SJSA1 (cell line): ENCODE measurements at places on chromosomes 1 and 21. TPM values are rescaled to one million over a fixed set of nuclear protein-coding genes. Genes with fewer than 3 reads are reported as not detected.

The COL24A1 gene
- 0.03 TPM in 1 of 2 replicates, not detected in the other for total RNA-seq

The TNFRSF8 gene
- total RNA-seq: not detected in 2 replicates

The KRTAP15-1 gene
- total RNA-seq: not detected in 2 replicates

The NCF2 gene
- 0.24 TPM in 1 of 2 replicates, not detected in the other for total RNA-seq

The RIMS3 gene
- total RNA-seq: 0.68 and 0.78 TPM in 2 replicates

The ZNF695 gene
- total RNA-seq: 3.0 and 10.4 TPM in 2 replicates

The KIF26B gene
- 3.9 and 5.9 TPM in 2 replicates for total RNA-seq

The DPM3 gene
- 40.7 and 76.6 TPM in 2 replicates for total RNA-seq

The PTPN22 gene
- total RNA-seq: 0.72 and 1.5 TPM in 2 replicates

The CD5L gene
- not detected in 2 replicates for total RNA-seq

DNA sequence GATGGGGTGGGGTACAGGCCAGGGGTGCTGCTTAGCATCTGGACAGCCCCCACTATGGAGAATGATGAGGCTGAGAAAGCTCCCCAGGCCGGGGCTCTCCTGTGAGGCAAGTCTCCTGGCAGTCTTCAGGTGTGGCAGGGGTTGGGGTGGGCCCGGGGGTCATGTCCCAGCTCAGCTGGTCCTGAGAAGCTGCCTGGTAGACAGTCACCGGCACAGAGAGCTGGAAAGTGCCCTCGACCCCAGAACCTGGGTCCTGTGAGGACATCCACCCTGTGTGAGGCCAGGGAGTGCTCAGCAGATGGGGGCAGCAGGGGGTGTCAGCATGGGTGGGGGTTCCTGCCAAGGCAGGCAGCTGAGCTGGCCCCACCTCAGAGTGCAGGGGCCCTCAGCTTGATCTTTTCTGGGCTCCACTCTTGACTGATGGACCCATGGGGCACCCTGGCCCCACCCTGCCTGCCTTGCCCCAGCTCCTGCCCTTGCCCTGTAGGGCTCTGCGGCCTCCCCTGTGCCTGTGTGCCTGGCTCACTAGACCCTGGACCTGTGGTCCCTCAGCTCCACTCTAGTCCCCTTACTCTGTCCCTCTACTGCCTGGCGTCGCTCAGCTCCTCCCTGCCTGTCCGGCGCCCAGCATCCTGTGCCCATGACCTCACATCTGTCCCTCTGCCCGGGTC lies 5.8 kb downstream of the IBA57 start:
- H3K36me3 ChIP-seq: peaks cover 4% of the 10 kb centered on the region; the same call in 1 of the 2 replicates
- no peak overlapping the region for H3K4me3 ChIP-seq
- H3K4me1 ChIP-seq: peaks cover 5% of the 10 kb centered on the region
- DNase-seq: no peak
- no peak overlapping the region for H3K27ac ChIP-seq

GRCh38 chr1:234554698-234555311 lies 55.2 kb downstream of the IRF2BP2 start:
- H3K4me3 ChIP-seq: no peak overlapping the region
- H3K27ac ChIP-seq: no peak overlapping the region
- H3K27me3 ChIP-seq: no peaks in the 10 kb centered on the region
- no peaks in the 10 kb centered on the region for H3K36me3 ChIP-seq
- no peak for DNase-seq

GRCh38 chr1:107842241-107842640 lies 122.7 kb downstream of the VAV3 start:
- no peak for DNase-seq
- no peaks in the 10 kb centered on the region; the same call in 1 of the 2 replicates for H3K27me3 ChIP-seq
- no peak overlapping the region for H3K4me3 ChIP-seq
- H3K4me1 ChIP-seq: no peaks in the 10 kb centered on the region
- H3K36me3 ChIP-seq: no peaks in the 10 kb centered on the region
- no peak overlapping the region for H3K27ac ChIP-seq

GRCh38 chr1:151817353-151817730 lies 12.1 kb upstream of the LINGO4 start:
- no peak overlapping the region for H3K27ac ChIP-seq
- DNase-seq: no peak
- H3K4me3 ChIP-seq: no peak overlapping the region
- no peaks in the 10 kb centered on the region; the same call in 1 of the 2 replicates for H3K27me3 ChIP-seq
- no peaks in the 10 kb centered on the region for H3K4me1 ChIP-seq

- peak; percentile 37 for DNase-seq
- H3K4me3 ChIP-seq: no peak overlapping the region
- no peaks in the 10 kb centered on the region for H3K36me3 ChIP-seq
- no peak overlapping the region for H3K27ac ChIP-seq
Observed at GRCh38 chr1:205438213-205439158, 16.6 kb upstream of the LEMD1 start.

GRCh38 chr1:151511636-151512215 lies 539 bp downstream of the CGN start:
- DNase-seq: no peak
- no peaks in the 10 kb centered on the region for H3K36me3 ChIP-seq
- peak overlapping the region; percentile 55 for H3K4me3 ChIP-seq
- H3K27ac ChIP-seq: no peak overlapping the region

DNA sequence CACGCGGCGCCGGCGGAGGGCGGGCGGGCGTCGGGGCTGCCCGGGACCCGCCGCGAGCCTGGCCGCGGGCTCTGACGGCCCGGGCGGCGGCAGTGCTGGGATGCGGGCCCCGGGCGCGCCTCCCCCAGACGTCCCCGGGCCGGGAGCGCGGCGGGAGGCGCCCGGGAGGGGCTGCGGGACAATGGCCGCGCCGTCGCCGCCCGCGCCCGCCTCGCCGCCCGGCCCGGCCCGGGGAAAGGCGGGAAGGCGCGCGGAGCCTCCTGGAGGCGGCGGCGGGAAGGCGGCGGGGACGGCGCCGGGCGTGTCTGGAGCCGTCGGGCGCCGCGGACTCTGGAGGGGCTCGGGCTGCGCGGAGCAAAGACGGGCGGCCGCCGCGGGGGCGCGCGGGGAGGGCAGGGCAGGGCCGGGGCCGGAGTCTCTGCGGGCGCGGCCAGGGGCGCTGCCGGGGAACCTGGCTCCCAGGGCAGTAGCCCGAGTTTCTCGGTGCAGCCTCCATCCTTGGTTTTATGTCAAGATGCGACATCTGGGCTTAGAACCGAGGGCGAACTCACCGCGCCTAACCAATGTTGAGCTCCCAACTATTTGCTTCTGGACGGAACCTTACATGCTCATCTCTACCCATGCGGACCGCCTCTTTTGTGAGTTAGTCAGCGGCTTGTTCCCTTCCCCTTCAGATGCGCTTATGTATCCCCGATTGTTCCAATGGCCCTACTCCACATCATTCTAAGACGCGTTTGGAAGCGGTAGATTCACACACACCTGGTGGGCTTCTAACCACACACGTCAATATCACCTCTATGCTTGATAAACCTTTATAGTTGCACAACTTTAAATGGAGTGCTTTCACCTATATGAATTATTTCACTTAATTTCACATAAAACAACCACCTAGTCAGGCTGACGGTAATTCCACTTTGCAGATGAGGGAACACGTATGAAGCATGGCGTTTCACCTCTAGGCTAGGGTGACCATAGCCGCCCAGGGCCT lies 651 bp downstream of the ZBTB8A start:
- peak overlapping the region; percentile 73 for H3K4me3 ChIP-seq
- no peaks in the 10 kb centered on the region for H3K27me3 ChIP-seq
- peak overlapping the region; percentile 59; the same call in 1 of the 2 replicates for H3K27ac ChIP-seq

- H3K36me3 ChIP-seq: no peaks in the 10 kb centered on the region
- H3K27ac ChIP-seq: no peak overlapping the region
- no peak overlapping the region for H3K4me3 ChIP-seq
- H3K4me1 ChIP-seq: no peaks in the 10 kb centered on the region
- H3K27me3 ChIP-seq: peaks cover 20% of the 10 kb centered on the region
Observed at GRCh38 chr1:11535316-11535715, 56.4 kb downstream of the DISP3 start.

GRCh38 chr1:203181586-203182386 lies 4.7 kb downstream of the CHI3L1 start:
- H3K27me3 ChIP-seq: no peaks in the 10 kb centered on the region; the same call in 1 of the 2 replicates
- H3K27ac ChIP-seq: no peak overlapping the region
- no peak overlapping the region for H3K4me3 ChIP-seq

DNA sequence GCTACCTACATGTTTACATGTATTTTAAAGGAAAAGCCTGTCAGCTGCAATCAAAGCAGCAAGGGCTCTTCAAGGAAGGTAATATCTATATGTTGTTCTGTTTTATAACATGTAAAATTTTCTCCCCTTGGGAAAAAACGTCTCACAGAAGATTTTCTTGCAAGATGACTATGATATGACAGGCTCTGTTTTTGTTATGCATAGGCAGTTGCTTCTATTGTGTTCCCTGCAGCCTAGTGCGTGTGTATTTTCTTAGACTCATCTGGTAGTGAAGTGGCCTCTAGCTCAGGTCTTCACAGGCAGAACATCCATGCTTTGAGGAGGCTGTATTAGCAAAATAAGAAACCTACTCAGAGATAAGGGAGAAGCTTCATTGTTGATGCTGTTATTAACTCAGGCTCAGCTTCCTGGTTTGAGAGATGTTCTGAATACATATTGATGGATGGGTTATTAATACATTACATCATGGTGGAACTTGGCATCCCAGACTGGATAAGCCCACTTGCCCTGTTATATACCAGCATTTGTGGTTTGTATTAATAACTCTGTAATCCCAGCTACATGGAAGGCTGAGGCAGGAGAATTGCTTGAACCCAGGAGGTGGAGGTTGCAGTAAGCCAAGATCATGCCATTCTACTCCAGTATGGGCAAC lies 35.8 kb downstream of the LAMC1 start:
- no peaks in the 10 kb centered on the region for H3K36me3 ChIP-seq
- peak; percentile 62 for DNase-seq
- H3K27me3 ChIP-seq: no peaks in the 10 kb centered on the region
- peak overlapping the region; percentile 84 for H3K27ac ChIP-seq

DNA sequence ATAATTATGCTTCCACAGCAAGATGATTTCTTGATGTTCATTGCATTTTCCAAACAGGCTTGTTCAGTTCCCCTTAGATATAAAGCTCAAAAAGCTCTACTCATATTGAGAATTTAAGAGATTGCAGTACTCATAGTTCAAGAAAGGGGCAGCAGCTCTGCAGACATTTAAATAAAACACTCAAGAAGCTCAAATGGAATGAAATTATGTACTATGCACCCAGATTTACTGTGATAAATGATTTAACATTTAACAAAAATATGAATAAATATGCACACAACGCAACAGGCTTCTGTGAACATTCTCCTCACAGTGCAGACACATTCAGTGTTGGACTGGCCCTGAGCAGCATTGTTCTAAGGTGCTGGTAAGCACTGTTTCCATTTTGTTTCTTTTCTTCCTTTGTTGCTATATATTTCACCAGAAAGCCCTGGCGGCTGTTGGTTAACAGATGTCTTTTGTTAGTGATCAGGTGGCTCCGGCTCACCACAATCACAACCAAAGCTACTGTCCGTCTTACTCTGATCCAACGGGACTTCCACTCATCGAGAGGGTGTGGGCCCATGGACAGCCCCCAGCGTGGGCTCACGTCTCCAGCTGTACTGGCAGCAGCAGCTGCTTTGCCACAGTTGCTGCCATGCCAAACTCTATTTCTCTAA lies 1440.3 kb downstream of the NCAM2 start:
- H3K36me3 ChIP-seq: no peaks in the 10 kb centered on the region
- no peak overlapping the region for H3K27ac ChIP-seq

- no peaks in the 10 kb centered on the region; the same call in 1 of the 2 replicates for H3K27me3 ChIP-seq
- DNase-seq: no peak
- no peaks in the 10 kb centered on the region for H3K36me3 ChIP-seq
Observed at GRCh38 chr1:82446955-82447354, 646.2 kb downstream of the ADGRL2 start.

GRCh38 chr1:99146129-99146848 lies 118.0 kb upstream of the PLPPR4 start:
- no peaks in the 10 kb centered on the region for H3K36me3 ChIP-seq
- no peaks in the 10 kb centered on the region for H3K4me1 ChIP-seq
- no peaks in the 10 kb centered on the region; the same call in 1 of the 2 replicates for H3K27me3 ChIP-seq
- no peak for DNase-seq

DNA sequence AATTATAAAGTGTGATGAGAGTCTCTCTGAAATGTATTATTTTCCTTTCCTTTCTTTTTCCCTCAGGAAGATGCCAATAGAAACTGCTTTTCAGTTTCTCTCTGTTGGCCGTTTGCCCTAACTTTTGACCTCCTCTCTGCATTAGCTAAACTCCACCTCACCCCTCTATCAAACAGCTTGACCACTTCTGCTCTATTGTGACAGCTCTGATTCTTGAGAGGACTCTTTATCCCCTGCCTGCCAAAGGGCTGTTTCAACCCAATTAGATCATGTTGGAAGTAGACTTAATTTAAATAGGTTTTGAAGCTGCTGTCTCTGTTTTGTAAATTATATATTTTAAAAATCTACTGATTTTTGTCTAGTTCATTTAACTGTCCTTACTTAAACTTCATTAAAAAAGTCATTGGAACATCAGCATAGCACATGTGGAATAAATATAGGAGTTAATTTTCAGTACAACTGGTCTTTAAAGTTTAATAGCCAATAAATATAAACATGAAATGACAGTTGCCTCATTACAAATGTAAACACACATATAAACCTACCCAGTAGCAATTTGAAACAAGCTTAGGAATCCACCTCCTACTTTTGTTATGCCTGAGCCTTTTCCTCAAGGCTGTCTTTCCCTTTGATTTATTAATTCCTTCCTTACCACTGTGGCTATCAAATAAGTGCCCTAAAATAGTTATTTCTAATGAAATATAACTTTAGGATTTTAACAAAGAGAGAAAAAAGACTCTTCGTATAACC lies 152.0 kb downstream of the CHRM3 start:
- no peaks in the 10 kb centered on the region for H3K4me1 ChIP-seq
- H3K36me3 ChIP-seq: no peaks in the 10 kb centered on the region
- H3K27ac ChIP-seq: no peak overlapping the region
- no peak for DNase-seq
